Activated CD4-positive, alpha-beta T cell treated with anti-CD3 and anti-CD28 coated beads, Interleukin-2, Interleukin-6, amounts not matched to agents 100 ng/mL and 50 ng/mL, durations not matched to agents 16 hours and 8 hours (primary cell): ENCODE measurements at places on chromosomes 12 and 14.

DNA sequence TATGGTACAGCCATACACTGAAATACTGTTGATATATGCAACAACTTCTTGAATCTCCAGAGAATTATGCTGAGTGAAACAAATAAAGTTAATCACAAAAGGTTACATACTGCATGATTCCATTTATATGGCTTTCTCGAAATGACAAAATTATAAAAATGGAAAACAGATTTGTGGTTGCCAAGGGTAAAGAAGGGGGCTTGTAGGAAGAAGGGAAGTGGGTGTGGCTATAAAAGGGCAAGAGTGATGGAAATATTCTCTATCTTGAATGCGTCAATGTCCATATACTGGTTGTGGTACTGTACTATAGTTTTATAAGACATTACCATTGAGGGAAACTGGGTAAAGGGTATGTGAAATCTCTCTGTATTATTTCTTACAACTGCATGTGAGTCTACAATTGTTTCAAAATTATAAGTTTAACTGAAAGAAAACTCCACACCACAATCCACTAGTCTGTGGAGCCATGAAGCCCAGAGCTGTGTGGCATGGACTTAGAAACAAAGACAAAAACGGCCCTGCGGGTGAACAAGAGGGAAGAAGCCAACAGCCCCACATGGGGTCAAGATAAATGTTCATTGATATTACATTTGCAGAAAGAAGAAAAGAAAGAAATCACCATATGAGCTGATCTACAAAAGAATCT, 18.3 kb upstream of the TSPAN11 start:
- no peak for DNase-seq

DNA sequence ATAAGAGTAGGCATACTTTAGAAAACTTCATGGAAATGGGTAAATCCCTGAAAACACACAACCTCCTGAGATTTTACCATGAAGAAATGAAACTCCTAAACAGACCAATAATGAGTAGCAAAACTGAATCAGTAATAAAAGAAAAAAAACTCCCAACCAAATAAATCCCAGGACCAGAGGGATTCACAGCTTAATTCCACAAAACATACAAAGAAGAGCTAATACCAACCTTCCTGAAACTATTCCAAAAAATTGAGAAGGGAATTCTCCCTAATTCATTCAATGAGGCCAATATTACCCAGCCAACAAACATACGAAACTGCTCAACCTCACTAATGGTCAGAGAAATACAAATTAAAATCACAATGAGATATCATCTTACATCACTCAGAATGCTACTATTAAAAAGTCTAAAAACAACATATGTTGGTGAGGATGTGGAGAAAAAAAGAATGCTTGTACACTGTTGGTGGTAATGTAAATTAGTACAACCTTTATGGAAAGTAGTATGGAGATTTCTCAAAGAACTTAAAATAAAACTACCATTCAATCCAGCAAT, 97.3 kb upstream of the ST8SIA1 start:
- DNase-seq, result no peak

DNA sequence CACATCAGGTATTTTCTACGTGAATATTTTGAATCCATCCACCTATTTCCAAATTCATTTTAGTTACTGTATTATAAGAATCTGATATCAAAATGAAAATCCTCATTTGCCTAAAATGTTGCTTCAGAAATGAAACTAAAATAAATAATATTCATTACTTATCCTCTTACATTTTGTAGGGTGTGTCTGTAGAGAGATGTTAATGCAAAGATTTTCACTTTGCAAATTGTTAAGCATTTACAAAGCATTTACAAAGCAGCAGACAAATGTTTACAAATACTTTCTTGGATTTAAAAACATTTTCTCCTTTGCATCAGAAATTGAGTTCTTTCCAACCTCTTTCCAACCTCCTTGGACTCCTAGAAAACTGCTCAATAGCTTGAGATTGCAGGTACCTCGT, 360.0 kb upstream of the DCN start:
- DNase-seq, result no peak

GRCh38 chr12:110906083-110906482, 14.3 kb downstream of the MYL2 start:
- peak; percentile 21 for DNase-seq

DNA sequence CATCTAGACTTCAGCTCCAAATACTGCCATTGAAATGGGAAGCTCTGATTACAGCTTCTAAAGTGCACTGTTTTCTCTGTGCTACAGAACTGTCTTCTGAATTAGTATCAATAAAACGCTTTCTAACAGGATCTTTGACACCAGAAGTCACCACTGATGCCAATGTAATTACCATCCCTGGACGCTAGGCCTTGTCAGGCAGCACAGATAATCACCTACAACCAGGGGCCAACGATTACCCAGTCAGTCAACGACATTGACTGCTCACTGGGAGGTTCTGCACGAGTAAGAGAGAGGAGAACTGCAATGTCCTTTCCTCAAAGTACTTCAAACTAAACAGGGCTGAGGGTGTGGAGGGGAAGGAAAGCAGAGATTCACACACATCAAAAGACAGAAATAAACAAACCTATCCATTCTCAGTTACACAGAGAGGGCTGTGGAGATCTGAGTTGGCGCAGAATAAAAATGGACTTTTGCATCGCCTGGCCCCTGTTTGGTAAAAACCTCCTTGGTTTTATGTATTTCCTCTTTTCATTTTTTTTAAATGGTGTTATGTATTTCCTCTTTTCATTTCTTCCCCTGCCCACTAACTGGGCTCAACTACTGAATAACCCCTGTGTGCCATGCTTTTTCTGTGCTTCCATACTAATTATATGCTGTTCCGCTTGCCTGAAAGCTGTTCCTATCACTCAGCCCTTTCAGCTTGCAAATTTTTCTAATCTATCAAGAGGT, 492.2 kb downstream of the APAF1 start:
- DNase-seq, result no peak

DNA sequence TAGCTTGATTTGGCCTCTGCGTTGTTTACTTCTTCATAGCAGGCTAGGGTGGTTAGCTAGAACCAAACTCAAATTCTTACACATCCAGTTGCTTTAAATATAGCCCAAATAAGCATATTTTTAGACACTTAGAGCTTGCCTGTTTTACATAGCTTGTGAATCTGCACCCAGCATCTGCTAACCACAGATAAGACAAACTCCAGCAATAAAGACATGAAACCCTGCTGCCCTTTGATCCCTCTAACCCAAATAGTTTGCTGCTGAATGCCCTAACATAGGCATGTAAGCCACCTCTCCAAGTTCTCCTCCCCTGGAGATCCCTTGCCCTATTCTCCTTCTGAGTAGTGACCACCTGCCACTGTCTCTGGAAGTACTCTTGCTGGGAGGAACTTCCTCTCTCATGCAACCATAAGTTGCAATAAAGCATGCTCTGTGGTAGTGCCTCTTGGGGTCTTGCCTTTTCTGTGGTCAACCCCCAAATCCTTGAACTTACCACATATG, 185.6 kb downstream of the TMEM117 start:
- no peak for DNase-seq

DNA sequence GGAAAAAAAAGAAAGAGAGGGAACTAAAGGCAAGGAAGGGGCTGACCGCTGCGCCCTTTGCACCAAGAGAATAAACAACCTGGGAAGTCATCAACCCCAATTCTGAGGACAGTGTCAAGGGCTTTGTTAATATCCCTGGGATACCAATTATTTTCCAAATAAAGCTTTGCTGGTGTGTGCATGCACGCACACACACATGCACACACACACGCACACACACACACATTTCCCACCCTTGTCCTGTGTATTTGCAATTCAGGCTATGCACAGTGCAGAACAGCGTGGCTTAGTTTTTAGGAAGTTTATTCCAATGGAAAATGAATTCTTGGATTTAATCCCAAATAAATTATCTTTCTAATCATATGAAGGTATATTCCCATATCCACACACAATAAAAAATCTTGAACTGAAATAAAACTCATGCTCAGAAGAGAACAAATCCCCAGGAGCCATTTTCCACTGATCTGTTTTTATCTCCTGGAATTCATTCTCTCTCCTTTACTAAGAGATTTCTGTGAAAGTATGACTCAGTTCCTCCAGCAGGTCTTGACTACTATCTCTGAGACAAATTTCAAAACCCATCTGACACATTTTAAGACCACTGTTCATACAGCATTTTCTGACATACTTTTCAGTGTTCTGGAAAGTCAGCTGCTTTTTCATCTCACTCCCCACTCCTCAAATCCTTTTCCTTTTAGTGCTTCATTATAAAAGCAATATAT, 334.4 kb upstream of the ATP2B1 start:
- peak; percentile 80 for DNase-seq

- no peak for DNase-seq
Measured at GRCh38 chr14:74981462-74981782, 21.3 kb upstream of the EIF2B2 start.

DNA sequence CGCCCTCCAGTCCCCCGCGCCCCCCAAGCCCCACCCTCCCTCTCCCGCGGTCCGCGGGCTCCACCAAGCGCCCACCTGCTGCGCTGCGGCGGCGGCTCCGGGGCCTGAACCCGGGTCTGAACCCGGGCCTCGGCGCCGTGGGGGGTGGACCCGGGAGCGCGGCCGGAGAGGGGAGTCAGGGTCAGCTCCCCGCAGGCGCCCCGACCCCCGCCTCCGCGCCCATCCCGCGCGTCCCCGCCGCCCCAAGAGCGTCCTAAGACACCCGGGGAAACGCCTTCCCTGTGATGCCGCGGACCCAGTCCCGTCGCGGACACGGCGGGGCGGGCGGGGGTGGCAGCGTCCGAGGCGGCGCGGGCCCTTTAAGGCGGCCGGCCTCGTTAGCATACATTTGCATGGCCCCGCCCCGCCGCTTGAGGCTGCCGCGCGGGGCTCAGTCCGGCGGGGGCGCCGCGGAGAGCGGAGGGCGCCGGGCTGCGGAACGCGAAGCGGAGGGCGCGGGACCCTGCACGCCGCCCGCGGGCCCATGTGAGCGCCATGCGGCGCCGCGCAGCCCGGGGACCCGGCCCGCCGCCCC, at the start of gene MMP17:
Gene MMP17 (plus strand): TSS at position 433 of the 574 bp plus-strand sequence. CDS start 102 bp downstream, at position 535.
- no peak for DNase-seq

DNA sequence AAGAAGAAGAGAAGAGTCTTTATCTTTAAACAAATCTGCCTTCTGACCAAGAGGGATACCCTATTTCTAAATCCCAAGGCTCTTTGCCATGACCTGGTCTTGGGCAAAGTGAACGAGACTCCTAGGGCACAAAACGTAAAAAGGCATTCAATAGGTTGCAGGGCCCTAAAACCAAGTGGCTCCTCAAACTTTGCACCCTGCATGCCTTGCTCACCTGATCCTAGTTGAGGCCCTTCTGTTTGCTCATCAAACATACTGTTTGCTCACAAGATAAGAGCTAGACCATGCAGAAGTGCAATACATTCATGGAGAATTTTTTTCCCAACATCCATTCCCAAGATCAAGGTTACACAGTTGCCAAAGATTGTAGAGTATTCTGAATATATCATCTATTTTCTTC, 7.9 kb upstream of the PRH1 start:
- DNase-seq, result no peak

DNA sequence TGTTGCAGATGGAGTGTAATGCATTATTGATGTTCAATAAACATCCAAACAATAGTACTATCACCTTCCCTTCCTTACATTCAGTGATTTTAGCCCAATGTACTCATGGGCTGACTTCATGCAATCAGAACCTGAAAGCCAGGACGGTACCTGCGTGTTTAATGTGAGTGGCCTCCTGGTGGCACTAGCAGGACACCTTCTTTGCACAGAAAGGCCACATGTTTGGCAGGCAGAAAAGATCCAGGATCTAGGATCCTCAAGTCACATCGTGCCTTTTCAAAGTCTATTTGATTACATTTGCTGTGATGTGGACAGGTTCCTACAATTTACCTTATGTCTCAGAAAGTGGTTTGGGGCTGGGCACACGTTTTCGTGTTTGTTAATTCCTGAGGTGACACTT, 82.9 kb downstream of the NEDD1 start:
- peak; percentile 7 for DNase-seq

- no peak for DNase-seq
Measured at GRCh38 chr12:31272607-31273225, 53.2 kb downstream of the SINHCAF start.

DNA sequence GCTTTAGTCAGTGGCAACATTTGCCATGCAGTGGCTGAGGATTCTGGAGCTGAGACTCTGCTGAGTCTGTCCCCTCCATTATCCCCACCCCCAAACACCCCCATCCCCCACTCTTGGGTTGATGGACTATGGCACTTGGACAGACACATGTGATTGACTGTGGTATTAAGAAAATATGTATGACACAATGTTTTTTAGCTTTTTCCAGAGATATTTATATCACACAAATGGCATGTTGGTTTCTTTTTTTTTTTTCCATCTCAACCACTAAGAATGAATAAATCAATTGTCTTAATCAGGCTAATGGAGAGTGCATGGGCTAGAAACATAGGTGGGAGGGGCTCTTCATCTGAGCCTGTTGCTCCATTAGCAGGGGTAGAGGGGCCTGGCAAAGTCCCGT, 30.7 kb upstream of the MAP1LC3B2 start:
- no peak for DNase-seq

DNA sequence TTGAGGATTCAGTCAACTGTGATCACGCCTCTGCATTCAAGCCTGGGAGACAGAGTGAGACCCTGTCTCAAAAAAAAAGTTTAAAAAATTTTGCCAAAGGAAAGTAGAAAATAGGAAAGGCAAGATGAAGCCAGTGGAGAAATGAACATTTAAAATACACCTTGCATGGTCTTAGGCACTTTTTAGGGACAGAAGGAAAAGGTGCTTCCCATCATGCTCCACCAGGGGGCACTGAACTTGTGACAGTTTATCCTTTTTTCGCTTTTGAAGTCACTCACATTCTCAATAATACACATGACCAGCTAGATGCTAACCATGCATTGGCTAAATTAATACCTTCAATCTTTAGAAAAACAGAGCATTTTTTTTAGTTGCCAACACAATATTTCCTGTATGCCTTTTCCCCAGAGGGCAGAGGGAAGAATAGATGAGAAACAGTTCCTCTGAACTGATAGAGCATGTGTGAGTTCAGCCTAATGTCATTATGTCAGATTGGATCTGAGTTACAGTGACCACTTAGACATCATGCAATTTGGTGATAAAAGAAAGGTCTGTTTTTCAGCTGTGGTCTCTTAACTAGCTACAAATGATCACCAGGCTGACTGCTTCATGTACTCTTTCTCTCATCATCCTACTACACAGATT, 221.8 kb upstream of the SSTR1 start:
- peak; percentile 41 for DNase-seq

GRCh38 chr12:24838531-24838950, 110.4 kb downstream of the BCAT1 start:
- peak; percentile 90 for DNase-seq

- no peak for DNase-seq
Measured at GRCh38 chr14:71460091-71460490, 472.1 kb upstream of the RGS6 start.

GRCh38 chr12:106035421-106035820, 103.3 kb downstream of the NUAK1 start:
- DNase-seq, result no peak

GRCh38 chr14:101480747-101481530, 80.4 kb upstream of the DIO3 start:
- no peak for DNase-seq

- no peak for DNase-seq
Measured at GRCh38 chr12:40123496-40123895, 17.6 kb upstream of the SLC2A13 start.

DNA sequence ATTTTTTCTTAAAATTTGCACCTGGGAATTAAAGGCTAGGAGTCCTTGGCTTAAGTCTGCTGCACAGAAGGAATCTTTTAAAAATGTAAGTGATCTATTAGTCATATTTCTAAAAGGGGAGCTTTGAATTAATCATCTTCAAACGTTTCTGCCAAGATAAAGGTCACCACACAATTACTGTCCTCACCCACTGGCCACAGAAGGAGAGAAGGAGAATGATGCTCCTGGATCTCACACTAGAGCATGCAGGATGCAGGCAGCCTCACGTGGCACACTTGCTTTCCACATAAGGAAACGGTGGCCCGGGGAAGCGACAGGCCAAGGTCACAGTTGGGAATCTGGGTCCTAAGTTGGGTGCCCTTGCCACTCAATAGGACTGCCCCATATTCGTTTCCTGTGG, 16.9 kb downstream of the PLEKHG7 start:
- no peak for DNase-seq
